Fibroblast of the aortic adventitia (primary cell): ENCODE measurements at places on chromosomes 4 and X. TPM values are rescaled to one million over a fixed set of nuclear protein-coding genes. Genes with fewer than 3 reads are reported as not detected.
A peak's percentile ranks its signal among the peaks of the same experiment; 100 is the strongest.

GRCh38 chr4:143230683-143231082 lies 46.0 kb downstream of the USP38 start:
- no peak for DNase-seq

Gene C1GALT1C1
- total RNA-seq = 41.1 and 47.1 TPM in 2 replicates

DNA sequence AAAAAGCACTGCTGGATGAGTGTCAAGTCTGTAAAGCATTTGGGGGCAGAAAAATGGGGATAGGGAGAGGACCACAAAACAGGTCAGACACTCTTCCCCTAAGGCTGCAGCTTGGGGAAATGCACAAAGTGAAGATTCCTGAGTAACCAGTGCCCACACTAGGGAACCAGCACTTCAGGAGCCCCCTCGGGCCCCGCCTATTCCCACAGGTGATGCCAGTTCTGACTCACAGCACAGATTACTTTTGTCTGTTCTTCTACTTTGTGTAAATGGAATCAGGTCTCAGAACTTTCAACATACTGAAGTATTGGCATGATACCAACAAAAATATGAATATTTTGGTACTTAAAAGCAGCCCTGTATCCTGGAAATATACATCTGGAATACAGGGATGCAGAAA lies 112.5 kb downstream of the ADRA2C start:
- peak; percentile 7 for DNase-seq

- DNase-seq = no peak
Observed at GRCh38 chr4:189514209-189514608, 426.5 kb upstream of the FRG1 start.

Gene SORCS2
- total RNA-seq = 0.27 and 5.4 TPM in 2 replicates
